ENCODE measurements at places on chromosomes 7 and 10. TPM values are rescaled to one million over a fixed set of nuclear protein-coding genes. Genes with fewer than 3 reads are reported as not detected.

GRCh38 chr7:10429031-10429430 is 544.6 kb upstream of the PHF14 start:
- no peak for DNase-seq

- peak; percentile 14 for DNase-seq
Measured at GRCh38 chr7:936386-937054, 18.0 kb downstream of the ADAP1 start.

DNA sequence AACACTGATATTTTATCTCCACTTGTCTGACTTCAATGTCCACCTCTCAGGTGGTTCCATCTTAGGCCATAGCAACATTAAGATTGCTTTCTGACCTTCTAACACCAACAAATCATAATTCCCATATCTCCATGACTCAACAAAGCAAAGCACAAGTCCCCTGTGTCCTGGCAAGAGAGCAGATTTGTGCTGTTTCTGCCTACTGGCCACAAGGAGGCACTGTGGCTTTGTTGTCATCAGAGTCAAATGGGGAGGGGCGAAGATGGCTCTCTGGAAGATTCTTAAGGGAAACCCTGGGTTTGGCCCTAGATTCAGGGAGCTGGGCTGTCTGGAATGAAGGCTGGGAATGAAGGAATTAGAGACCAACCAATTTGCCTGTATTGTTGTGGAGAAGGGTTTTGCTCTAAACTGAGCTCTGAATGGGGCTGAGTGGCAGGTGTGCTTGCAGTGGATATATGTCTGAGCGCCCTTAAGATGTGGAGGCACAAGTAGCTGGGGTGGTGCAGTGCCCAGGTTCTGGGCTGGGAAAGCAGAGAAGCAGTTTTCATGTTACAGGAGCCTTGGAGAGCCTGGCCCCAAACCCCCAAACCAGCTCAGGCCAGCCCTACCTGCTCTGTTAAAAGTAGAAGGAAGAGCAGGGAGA is 154.8 kb upstream of the PRSS58 start:
- no peak for DNase-seq

DNA sequence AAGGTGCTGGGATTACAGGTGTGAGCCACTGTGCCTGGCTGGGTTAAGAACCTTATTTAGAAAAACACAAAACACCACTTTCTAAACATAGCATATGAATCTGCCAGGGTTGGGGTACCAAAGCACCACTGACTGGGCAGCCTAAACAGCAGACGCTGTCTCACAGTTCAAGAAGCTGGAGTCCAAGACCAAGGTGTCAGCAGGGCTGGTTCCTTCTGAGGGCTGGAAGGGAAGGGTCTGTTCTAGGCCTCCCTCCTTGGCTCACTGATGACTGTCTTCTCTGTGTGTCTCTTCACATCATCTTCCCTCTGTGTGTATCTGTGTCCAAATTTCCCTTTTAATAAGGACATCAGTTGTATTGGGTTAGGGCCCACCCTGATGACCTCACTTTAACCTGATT is 49.6 kb downstream of the HIPK2 start:
- DNase-seq = no peak

DNA sequence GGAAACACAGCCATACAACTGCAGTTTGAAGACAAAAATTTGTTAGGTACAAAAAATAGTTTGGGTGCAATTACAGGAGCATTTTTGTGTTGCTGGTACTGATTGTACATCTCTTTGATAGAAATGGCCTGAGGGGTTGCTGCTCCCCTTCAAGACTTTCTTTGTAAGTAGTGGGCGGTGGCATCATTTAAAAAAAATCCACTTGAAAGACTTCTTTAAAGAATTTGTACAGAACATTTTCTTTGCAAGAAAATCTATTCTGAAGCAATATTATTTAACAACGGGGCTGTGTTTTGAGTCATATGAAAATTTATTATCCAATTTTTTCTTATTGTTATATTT is 144.1 kb upstream of the CAV2 start:
- no peak for DNase-seq

GRCh38 chr7:43585562-43585961 is 2.7 kb downstream of the STK17A start:
- DNase-seq = no peak

GRCh38 chr10:127337801-127338200 is 141.4 kb upstream of the INSYN2A start:
- no peak for DNase-seq

Gene FAM24B
- total RNA-seq = 0.47 TPM

Gene PDE1C
- total RNA-seq = 192 TPM

GRCh38 chr7:70621954-70622600 is 509.9 kb upstream of the GALNT17 start:
- DNase-seq = no peak

DNA sequence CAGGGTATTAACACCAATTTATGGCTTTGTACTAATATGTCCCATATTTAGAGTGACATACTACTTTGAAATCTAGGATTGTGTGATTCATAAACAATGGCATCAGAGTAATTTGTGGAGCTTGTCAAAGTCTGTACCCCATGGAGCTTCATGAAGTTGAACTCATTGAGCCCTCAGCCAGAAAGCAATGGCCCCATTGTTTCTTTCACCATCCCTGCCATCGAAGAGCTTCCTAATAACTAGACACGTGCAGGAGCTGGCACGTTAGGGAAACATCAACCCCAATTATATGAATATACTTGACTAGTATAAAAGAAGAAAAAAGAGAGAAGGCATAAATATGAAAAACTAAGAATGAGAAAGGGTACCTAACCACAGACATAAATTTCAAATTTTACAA is 206.6 kb downstream of the CXCL12 start:
- no peak for DNase-seq

- no peak for DNase-seq
Measured at GRCh38 chr7:144632724-144633123, 203.1 kb downstream of the TPK1 start.

GRCh38 chr7:84194484-84195271 is at the start of gene SEMA3A:
Gene SEMA3A, minus strand, starts transcription at chr7:84194789. Its CDS starts 203 bp downstream, at chr7:84194586.
- DNase-seq = no peak

- peak; percentile 58 for DNase-seq
Measured at GRCh38 chr7:151541709-151542499, 22.2 kb upstream of the RHEB start.

- no peak for DNase-seq
Measured at GRCh38 chr7:157989589-157989988, 598.0 kb downstream of the PTPRN2 start.

DNA sequence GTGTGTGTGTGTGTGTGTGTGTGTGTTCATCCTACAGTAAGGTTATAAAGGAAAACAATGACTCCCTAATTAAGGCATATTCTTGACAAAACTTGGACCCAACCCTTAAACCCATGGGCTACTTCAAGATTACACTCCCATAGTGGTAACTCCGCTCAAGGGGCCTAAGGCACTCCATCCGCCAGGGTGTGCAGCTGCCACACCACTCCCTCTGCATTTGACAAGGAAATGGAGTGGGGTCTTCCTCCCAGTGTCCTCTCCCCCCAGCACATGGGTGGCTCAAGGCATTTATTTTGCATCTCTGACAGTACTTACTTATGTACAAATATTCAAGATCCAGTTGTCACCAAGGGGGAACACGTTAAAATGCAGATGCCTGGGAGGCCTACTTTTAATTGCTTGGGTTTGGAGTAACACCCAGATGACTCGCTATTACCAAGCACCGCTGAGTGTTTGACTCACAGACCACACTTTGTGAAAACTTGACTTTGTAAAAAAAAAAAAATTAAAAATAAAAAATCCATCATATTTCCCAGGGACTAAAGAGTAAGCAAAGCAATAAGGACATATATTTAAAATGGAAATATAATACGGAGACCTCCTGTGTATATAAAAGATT is 53.0 kb upstream of the AGR3 start:
- no peak for DNase-seq

GRCh38 chr10:110353244-110354119 is 48.8 kb upstream of the SMNDC1 start:
- DNase-seq = no peak

Data from left ventricle myocardium superior (tissue), 1 donor.